ENCODE measurements at places on chromosomes 13 and 19.

DNA sequence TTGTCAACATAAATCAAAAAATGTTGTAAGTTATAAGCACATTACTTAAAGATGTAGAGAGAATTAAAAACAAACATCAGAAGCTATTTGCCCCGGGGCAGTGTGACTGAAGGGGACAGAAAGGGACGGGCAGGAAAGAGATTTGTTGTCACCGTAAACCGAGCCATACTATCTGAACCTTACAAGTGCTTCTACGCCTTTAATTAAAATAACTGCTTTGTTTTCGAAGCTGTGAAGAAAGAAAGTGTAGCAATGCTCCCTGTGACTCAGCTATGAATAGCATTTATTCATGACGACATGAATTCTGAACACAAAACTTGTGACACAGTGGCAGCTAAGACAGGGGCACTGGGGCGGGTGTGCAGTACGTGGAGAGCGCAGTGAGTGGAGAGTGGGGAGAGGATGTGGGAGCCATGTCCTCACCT is 30.0 kb downstream of the ZNF787 start:
- no peak for DNase-seq

GRCh38 chr19:16902545-16902944 is 13.7 kb downstream of the F2RL3 start:
- DNase-seq: no peak

DNA sequence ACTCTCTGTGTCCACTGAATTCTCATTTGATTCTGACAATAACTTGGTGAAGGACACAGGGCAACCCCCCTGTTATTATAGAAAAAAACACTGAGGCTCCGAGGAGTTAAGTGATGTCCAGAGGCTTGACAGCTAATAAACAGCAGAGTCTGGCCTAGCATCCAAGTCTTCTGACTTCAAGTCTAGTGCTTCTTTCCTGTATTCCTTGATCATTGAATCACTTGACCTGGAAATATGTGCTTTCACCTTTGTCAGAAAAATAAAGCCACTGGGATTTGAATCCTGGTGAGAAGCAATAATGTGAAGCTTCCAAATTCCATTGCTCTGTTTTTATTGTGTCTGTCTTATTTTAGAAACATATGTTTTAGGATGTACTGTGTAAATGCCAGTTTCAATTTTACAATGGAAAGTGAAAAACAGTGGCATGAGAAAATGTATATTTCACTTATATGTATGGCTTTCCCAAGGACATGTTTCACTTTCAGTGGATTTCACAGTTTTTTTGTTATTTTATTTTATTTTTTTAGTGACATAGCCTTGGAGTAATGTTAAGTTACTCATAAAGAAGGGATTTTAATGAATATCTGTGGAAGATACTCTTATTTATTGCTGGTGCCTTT is 190.2 kb downstream of the GPC6 start:
- no peak for DNase-seq

GRCh38 chr13:73065036-73065435 is 6.2 kb downstream of the KLF5 start:
- peak; percentile 37 for DNase-seq

- DNase-seq: peak; percentile 3
Observed at GRCh38 chr19:31863122-31863521, 482.3 kb upstream of the ZNF507 start.

GRCh38 chr13:43153436-43154090 is 130.2 kb downstream of the DNAJC15 start:
- peak; percentile 91 for DNase-seq

DNA sequence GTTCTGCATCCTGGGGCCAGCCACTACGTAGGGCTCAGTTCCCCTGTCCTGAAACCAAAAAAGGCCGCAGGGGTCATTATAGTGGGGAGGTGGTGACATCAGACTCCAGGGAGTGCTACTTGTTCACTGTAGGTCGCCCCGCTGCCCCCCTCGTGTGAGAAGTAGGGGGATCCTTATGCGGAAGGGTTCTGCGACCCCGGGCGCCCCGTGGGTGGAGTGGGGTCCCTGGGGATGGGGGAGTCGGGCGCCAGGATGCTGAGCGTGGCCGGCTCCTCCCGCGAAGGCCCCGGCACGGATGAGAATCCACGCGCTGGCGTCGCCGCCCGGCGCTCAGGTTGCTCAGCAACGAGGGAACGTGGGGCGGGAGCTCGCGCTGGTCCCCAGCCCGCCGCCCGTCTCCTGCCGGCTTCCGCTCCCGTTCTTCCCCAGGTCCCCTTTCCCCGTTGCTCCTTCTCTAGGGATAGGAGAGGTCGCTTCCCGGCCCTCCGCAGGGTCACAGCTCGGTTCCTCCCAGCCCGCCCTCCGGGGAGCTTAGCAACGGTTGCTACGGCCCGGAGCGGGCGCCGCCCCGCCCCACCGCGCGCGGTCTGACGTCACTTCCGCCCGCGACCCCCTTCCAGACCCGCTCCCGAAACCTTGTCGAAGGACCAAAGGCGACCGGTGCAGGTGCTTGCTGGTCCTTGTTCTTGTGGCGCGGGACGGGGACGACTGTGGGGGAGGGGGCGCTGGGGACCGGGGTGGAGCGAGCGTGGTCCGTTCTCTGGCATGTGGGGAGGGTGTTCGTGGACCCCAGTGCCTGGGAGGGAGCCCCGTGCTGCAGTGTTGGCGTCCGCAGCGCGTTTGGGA is at the start of gene NAT14:
Gene NAT14 (plus strand): TSS at position 596 of the 846 bp plus-strand sequence. CDS start 521 bp downstream, outside the sequence.
- DNase-seq: peak; percentile 93

GRCh38 chr19:58497634-58498170 is 14.1 kb downstream of the SLC27A5 start:
- DNase-seq: no peak

GRCh38 chr19:46906221-46906620 is 45.4 kb downstream of the ARHGAP35 start:
- DNase-seq: no peak

GRCh38 chr19:31883296-31883990 is 462.0 kb upstream of the ZNF507 start:
- no peak for DNase-seq

- DNase-seq: no peak
Observed at GRCh38 chr13:113734826-113735125, 24.2 kb upstream of the TMEM255B start.

DNA sequence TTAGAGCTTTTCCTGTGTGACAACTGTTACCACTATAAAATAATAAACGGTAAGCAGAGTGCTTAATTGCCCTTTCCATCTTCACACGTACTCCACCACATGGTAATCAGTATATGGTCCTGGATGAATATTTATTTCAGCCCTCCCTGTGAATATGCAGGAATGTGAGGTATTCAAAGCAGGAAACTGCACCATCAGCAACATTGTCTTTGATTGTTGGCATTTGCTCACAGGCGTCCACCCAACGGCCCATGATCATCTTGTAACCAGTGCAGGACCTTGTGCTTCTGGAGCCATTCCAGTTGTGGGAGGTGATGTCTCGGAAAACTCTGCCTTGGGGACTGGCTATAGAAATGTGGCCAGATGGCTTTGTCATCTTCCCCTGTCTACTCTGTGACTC is 132.6 kb downstream of the COG6 start:
- DNase-seq: peak; percentile 76

GRCh38 chr19:32358321-32358720 is 12.9 kb downstream of the ZNF507 start:
- DNase-seq: no peak

- DNase-seq: peak; percentile 13
Observed at GRCh38 chr19:53545271-53546065, 7.5 kb downstream of the ZNF331 start.

DNA sequence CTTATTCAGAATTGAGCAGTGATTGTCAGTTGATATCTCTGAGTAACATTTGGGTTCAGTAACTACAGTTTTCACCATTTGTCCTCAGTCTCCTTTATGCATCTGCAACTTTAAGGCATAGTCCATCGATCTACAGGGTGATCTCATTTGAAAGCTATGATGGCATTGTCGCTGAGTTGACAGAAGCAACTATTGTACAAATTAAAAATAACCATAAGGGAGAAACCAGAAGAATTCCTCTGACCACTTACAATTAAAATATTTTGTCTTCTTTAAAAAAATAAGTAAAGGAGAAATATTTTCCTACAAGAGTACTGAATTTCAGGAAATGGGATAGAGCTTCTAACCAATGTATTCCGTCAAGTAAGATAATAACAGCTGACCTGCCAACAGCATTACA is 30.6 kb downstream of the RAP2A start:
- DNase-seq: no peak

- no peak for DNase-seq
Observed at GRCh38 chr13:30235216-30235615, 72.1 kb downstream of the KATNAL1 start.

DNA sequence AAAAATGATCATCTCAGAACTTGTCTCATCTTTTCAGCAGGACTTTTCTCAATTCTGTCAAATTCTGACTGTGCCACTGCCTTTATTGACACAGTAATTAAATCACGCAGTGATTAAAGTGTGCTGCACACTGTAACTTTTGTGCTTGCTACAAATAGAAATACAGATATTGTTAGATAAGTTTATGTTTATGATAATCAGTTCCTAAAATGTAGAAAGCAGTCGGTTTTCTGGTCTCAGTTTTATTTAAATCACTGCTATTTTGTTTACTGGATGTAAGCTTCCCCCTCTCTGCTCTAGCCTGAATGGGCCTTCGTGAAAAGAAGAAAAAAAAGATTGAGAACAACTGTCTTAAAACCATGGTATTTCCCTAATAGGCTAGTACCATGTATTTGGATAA is 258.8 kb upstream of the STARD13 start:
- no peak for DNase-seq

DNA sequence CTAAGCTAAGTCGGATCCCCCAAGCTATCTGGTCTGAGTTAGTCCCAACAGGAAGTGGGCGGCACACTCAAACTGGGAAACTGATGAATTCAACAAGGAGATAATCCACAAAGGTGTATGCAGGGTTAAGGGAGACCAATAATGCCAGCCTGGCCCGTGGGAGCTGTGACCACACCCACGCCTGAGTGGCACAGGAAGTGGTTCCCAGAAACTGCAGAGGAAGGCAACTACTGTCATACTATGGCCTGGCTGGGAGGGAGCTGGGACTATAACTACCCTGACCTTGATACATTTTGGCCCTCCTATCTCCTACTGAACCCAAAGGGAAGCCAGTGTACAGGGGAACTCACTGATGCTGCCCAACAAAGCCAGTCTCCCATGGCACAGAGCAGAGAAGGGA is 85.5 kb upstream of the TDRD3 start:
- no peak for DNase-seq

- no peak for DNase-seq
Observed at GRCh38 chr19:49513746-49514118, 1.3 kb downstream of the FCGRT start.

- DNase-seq: no peak
Observed at GRCh38 chr19:55913643-55914268, 18.4 kb downstream of the NLRP13 start.

- no peak for DNase-seq
Observed at GRCh38 chr13:32840113-32840512, 176.1 kb upstream of the KL start.

- DNase-seq: no peak
Observed at GRCh38 chr13:45339867-45340266, 1.1 kb downstream of the TPT1 start.

DNA sequence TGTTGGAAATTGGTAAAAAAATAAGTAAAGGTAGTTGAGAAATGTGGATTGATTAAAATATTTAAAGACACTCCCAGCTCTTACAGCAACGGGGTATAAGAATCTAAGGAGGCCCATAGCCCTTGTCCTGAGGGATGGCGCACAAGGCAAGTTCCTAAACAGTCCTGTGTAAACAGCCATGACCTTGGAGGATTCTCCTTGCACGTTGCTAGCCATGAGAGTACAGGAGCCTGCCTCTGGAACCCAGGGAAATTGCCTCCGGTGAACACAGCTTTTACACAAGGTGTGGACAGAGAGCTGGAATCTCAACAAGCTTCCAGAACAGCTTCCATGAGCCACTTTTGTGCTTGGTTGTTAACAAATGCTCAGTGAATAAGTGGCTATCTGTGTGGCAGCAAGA is 378.2 kb downstream of the FOXO1 start:
- DNase-seq: no peak

DNA sequence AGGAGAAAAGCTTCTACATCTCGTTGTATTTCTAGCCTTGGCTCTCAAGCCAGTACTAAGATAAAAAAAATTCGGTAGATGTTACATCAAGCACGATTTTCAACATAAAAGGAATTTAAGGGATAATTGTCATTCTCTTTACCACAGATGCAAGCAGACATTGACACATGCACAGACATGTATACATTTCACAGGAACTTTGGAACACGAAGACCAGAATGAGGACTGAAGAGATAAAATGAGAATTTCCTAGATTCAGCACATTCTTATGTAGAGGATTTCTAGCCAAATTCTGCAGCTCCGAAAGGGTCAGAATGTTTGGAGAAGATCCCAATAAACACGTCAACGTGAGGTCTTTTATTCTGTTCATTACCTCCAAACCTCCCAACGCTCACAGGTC is 284.5 kb upstream of the ARGLU1 start:
- no peak for DNase-seq

- no peak for DNase-seq
Observed at GRCh38 chr13:30338952-30339351, 31.6 kb upstream of the KATNAL1 start.

GRCh38 chr13:48539550-48539949 is 6.7 kb upstream of the RCBTB2 start:
- no peak for DNase-seq

DNA sequence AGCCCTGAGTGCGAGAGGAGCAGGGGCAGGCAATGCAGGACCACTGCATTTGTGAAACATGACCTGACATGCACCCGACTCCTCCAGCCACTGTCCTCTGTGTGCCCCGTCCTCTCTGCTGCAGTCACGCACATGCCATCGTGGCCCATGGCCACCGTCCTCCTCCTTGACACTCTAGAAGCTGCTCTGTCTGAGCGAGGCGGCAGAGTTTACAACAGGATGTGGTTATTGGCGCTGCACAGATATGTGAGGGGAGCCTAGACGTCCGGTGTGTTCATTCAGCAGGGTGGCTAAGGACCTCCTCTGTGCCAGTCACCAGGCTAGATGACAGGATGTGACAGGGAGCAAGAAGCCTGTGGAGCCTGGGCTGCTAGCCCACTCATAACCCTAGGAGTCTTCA is 277.8 kb downstream of the FOXO1 start:
- no peak for DNase-seq

- no peak for DNase-seq
Observed at GRCh38 chr19:5977222-5977784, 637 bp downstream of the RANBP3 start.

Measured in mesendoderm (in vitro differentiated cells).